Stimulated activated memory B cell treated with anti-CD40 and anti-IgM and Interleukin-4, amounts not matched to agents 10 μg/mL and 1 μg/mL and 100 μg/mL, for 72 hours (primary cell): ENCODE measurements at places on chromosomes 5 and 9.

- peaks cover 20% of the 10 kb centered on the region for H3K4me1 ChIP-seq
- peaks cover 31% of the 10 kb centered on the region for H3K27me3 ChIP-seq
- no peaks in the 10 kb centered on the region for H3K36me3 ChIP-seq
- no peak within 1 kb of the TSS for H3K4me3 ChIP-seq
Measured at GRCh38 chr9:137227054-137227852, at the start of gene RNF224. Gene RNF224 (plus strand): TSS chr9:137227502. CDS start chr9:137228336, 834 bp downstream.

DNA sequence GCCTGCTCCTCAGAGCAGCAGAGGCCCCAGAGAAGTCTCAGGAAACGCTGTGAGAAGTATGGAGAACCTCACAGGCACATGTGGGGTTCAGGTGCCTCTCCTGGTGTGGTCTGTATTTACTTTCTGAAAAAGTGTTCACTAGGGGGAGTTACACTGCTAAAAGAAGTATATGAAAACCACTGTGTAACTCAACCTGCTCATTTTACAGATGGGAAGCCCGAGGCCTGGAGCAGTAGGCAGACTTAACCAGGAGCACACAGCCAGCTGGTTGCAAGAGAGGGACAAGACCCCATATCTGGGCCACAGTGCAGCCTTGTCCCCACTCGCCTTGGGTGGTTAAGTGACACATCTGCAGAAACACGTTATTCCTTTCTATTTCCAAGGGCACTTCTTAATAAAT is 112.8 kb upstream of the SAP30L start:
- peaks cover 10% of the 10 kb centered on the region for H3K4me1 ChIP-seq
- ATAC-seq = no peak
- H3K4me3 ChIP-seq = no peak overlapping the region
- no peak overlapping the region for H3K27ac ChIP-seq

DNA sequence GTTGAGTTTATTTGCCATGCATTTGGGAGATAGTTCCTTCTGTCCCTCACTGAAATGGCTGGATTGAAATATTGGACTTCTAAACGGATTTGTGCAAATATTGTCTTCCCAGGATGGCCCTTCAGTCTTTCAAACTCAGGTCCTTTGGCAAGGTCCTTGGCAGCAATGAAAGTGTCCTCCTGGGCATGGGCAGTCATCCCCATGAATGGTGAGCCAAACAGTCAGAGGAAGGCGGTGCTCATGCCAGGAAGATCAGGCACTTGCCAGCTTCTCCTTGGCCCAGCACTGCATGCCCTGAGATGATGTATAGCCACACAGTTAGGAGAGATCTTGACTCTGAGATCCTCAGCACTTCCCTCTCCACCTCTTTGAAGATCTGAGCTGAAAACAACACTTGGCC is 221.4 kb upstream of the KLF4 start:
- no peak overlapping the region for H3K4me3 ChIP-seq
- peaks cover 28% of the 10 kb centered on the region for H3K27me3 ChIP-seq
- no peaks in the 10 kb centered on the region for H3K36me3 ChIP-seq

GRCh38 chr5:161058781-161059180 is 206.8 kb upstream of the ATP10B start:
- no peak overlapping the region for H3K27ac ChIP-seq
- H3K4me3 ChIP-seq = no peak overlapping the region
- no peaks in the 10 kb centered on the region for H3K27me3 ChIP-seq

- no peaks in the 10 kb centered on the region for H3K36me3 ChIP-seq
- H3K4me1 ChIP-seq = no peaks in the 10 kb centered on the region
- ATAC-seq = no peak
- no peak overlapping the region for H3K4me3 ChIP-seq
Measured at GRCh38 chr5:135934939-135935338, 19.8 kb downstream of the LECT2 start.

GRCh38 chr5:41878643-41879478 is 8.6 kb upstream of the OXCT1 start:
- H3K36me3 ChIP-seq = no peaks in the 10 kb centered on the region
- peaks cover 11% of the 10 kb centered on the region for H3K27me3 ChIP-seq
- no peak overlapping the region for H3K27ac ChIP-seq
- no peak overlapping the region for H3K4me3 ChIP-seq
- no peaks in the 10 kb centered on the region for H3K4me1 ChIP-seq
- no peak for ATAC-seq
